ENCODE measurements at places on chromosomes 6 and 20. TPM values are rescaled to one million over a fixed set of nuclear protein-coding genes. Genes with fewer than 3 reads are reported as not detected.

The SLC26A8 gene
- total RNA-seq: 9.0 TPM

The GPRC6A gene
- not detected for total RNA-seq

The PTCHD4 gene
- 20.3 TPM for total RNA-seq

The HLA-DMA gene
- total RNA-seq: 0.46 TPM

The KIAA0408 gene
- total RNA-seq: 105 TPM

The GABBR1 gene
- 175 TPM for total RNA-seq
